ENCODE measurements at places on chromosomes 2 and 18. TPM values are rescaled to one million over a fixed set of nuclear protein-coding genes. Genes with fewer than 3 reads are reported as not detected.

DNA sequence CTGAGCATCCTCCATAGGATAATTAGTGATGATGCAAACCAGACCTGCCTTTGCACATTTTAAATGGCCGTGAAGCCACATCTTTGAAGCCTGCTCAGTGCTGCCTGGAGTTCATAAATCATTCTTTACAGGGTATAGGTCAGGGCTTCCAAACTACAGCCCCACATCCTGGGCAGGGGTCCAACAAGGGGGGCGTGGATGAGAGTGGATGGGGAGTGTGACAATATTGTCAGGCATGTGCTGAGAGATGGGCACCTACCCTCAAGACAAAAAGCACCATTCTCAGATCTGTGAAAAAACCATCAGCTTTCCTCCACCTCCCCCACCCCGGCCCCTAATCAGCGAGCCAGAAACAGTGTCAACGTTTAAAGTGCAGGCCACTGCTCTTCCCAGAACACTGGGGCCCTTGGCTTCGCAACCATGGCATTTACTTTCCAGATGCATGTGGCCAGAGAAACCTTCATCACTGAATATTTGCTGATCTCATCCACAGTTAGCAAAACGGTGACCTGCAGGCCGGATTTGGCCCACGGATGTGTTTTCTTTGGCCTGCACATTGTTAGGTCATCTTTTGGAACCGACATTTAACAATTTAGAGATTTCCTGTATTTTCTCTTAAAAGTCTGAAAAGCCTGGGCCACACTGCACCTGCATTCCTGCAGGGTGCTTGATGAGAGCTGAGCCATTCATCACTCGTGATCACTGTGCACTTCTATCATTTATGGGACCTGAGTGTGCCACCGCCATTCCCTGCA is 130.7 kb downstream of the ANKRD44 start:
- no peak for DNase-seq

GRCh38 chr18:13481820-13482617 is 244.3 kb downstream of the FAM210A start:
- no peak for DNase-seq

- DNase-seq: no peak
Observed at GRCh38 chr18:74284980-74285355, 6.8 kb downstream of the CYB5A start.

DNA sequence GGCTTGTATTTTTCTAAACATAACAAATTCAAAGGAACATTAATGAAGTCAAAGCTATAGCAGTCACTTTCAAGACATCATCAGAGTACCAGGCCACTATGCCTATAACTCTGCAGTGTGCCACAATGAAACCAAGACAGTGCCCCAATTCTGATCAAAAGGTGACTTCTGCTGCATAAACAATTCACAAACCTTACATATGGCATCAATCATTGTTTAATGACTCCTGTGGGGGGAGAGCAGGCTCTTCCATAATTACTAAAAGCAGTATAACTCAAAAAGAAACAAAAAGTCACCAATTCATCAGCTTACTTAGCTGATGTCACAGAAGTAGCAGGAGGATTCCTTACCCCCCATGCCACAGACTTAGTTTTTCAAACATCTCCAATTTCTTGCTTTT is 15.5 kb downstream of the LPIN2 start:
- DNase-seq: no peak

DNA sequence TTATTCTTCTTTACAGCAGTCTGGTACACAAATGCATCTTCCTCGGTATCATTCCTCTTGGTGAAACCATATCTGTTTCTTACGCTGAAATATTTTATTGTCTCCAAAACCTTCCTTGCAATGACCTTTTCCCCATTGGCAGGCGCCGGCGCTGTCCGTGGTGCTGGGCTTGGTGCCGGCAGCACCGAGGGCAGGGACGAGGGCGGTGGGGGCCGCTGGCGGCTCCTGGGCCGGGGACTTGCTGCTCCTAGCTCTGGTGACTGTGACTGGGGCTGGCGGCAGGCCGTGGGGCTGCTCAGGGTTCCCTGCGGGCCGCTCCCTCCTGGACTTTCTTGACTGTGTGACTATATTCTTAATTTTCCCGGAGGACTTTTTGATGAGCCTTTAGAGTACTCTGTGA is 72.5 kb downstream of the GPR39 start:
- DNase-seq: peak; percentile 29

DNA sequence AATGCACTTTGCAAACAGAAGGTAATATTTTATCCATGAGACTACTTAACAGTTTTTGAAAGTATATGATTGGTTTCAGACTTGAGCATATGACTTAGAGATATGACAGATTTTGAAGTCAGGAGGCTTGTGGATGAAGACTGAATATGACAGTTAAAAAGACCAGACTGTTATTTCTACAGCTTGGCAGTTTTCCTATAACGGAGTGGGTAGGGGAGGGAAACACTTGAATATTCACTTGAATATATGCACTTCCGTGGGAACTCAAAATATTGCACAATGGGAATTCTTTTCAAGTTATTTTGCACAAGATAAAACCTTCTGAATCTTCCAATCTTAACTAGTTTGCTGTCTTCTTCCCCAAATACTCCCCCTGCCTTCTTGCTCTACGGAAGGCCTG is 64.6 kb upstream of the ACKR3 start:
- DNase-seq: no peak

DNA sequence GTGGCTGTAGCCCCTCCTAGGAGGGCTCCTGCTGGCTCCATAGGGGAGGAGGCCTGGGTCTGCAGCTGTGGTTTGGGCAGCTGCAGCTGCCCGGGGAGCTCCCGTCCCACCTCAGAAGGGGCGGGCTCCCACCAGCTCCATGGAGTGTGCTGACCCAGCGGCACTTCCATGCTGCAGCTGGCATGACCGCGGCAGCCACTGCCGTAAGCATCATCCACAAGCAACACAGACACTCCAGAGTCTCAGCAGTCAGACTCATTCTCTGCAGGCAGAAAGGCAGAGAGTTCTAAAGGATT is 660.1 kb upstream of the RAB6C start:
- no peak for DNase-seq

GRCh38 chr2:152369176-152369860 is 34.3 kb downstream of the FMNL2 start:
- DNase-seq: no peak

Gene RBMS1
- total RNA-seq: 87.9 TPM

- DNase-seq: no peak
Observed at GRCh38 chr2:45134014-45134413, 124.8 kb upstream of the SIX2 start.

DNA sequence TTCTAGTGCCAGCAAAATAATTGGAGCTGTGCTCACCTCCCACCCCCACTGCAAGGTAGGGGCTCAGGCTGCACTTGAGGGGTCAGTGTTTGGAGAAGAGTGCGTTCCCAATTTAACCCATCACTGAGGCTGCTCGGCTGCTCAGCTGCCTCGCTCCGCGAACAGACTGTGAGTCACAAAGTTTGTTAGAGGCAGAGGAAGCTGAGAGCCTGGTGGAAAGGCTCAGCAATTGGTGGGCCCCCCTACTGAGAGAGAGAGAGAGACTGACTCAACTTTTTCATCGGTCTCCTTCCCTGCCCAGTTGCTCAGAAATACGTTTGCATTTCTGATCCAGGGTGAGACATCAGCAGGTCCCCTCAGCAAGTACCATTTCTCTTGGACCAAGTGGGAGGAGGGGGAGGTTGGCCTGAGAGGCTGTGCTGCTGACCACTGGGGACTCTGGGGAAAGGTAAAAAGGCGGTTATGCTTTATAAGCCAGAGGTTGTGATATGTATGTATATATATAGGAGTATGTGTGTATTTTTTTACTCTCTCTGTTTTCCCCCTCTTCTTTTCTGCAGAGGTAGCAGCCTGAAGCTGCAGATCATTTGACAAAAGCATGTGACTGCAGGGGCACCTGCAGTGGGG is 1.5 kb downstream of the EFR3B start:
- peak; percentile 32 for DNase-seq

- no peak for DNase-seq
Observed at GRCh38 chr2:74259191-74259590, 60.8 kb downstream of the MTHFD2 start.

DNA sequence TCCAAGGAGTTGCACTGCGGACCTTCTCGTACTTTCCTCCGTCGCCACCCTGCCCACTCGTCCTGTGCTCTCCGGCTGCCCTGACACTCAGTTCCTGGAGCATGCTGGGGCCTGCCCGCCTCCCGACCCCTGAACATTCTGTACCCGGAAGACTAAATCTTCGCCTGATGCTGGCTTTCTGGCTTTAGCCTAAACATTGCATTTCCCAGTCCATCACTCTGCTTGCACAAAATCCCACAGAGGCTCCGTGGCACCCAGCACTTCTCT is 550 bp upstream of the SFXN5 start:
- no peak for DNase-seq

GRCh38 chr2:238267341-238267710 is 21.1 kb downstream of the PER2 start:
- DNase-seq: no peak

Gene TMEM150A
- 5.3 TPM for total RNA-seq

Gene VWA3B
- not detected for total RNA-seq

DNA sequence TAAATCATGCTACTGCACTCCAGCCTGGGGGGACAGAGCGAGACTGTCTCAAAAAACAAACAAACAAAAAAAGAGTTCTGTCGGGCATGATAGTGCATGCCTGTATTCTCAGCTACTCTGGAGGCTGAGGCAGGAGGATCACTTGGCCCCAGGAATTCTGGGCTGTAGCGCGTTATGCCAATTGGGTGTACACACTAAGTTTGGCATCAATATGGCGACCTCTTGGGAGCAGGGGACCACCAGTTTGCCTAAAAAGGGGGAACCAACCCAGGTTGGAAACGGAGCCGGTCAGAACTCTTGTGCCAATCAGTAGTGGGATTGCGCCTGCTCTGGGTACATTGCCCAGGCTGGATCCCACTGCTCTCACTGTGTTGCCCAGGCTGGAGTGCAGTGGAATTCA is 49.7 kb downstream of the SDC1 start:
- DNase-seq: no peak

Gene LIMS4
- 0.88 TPM for total RNA-seq

GRCh38 chr2:31004257-31004656 is 134.0 kb downstream of the GALNT14 start:
- no peak for DNase-seq

DNA sequence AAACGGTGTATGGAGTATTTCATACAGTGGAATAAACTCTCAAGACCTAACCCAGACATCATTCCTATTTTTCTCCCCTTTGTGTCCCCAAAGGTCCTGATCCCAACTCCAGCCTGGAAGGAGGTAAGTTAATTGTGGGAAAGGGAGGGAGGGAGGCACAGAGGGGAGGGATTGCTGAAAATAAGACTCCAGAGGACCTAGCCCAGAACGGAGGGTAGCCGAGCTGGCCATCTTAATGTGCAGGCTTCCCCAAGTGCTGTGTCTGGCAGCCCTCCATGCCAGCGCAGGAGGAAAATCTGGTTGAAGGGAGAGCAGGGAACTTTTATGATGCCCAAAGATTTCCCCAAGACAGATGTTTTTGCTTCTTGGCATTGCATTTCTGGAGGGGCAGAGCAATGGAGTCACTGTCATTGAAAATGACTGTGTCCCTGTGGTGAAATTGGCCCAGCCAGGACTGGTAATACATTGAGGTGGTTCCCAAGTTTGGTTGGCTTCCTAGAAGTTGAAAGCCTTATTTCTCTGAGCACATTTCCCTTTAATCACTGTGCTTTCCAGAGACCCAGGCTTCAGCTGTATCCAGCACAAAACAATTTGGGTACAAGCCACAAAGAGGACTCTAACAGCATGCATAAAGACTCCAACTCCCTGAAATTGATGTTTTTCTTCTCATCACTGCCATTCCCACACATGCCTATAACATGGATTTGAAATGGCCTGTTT is 202.7 kb downstream of the AGPS start:
- no peak for DNase-seq

Gene DSG4
- total RNA-seq: not detected

Gene ELOA2
- total RNA-seq: not detected

DNA sequence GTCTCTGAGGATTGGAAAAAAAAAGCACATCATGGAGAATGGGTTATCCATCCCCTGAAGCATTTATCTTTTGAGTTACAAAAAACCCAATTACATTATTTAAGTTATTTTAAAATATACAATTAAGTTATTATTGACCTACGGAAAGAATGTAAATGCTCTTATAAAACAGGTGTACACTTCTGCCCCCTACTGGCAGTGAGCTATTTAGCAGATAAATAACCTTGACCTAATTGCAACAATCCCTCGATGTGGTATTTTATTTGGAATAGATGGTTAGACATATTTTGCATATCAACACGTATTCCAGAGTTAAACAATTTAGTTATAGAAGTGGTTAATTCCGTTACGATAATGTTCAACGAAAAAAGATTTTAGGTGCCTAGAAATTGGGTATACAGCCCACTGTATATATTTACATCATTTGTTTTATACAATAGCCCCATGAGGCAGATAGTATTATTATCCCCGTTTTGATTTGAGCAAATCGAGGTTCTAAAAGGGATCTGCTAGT is 9.1 kb upstream of the DAW1 start:
- DNase-seq: no peak

Gene MYO1B
- 3.2 TPM for total RNA-seq

DNA sequence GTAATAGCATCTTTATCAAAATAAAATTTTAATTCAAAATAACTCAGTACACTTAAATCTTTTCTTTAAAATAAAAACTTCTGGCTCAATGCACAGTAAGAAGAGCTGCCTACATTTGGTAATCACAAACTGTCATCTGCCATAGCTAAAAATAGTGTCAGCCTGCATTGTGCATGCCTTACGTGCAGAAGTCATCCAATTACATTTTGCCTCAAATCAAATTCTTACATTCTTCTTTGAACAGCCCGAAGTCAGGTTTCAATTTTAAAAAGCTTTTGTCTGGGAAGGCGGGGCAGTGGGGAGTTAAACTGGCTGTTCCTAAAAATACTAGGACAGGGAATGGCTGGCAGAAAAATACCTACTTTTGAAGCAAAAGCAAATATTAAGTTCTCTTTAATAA is 51.1 kb downstream of the RTN4 start:
- DNase-seq: no peak

GRCh38 chr2:101759162-101759561 is 61.7 kb downstream of the MAP4K4 start:
- no peak for DNase-seq

DNA sequence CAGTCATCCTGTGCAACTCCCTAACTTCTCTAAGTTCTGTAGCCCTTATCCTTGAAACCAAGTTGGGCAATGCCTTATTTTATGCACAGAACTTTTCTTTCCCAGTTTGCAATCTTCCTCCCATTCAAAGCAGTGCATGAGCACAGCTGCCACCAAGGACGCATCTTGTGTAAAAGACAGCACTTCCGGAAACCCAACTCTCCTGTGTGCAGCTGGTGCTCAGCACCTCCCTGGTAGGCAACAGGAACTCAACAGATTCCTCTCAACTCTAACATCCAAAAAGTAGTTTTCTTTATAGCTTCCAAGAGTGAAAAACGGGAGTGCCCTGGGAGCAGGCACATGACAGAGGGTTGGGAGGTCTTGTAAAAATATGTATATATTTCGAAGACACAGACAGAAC is 2.2 kb downstream of the TMEM18 start:
- DNase-seq: no peak

Data from activated naive CD8-positive, alpha-beta T cell treated with anti-CD3 and anti-CD28 coated beads, Interleukin-2, amount 10 ng/mL, durations not matched to agents 7 days and 5 days (primary cell).